ENCODE measurements at places on chromosomes 2 and 18. TPM values are rescaled to one million over a fixed set of nuclear protein-coding genes. Genes with fewer than 3 reads are reported as not detected.

- H3K27ac ChIP-seq, result no peak overlapping the region
- no peak overlapping the region for H3K4me3 ChIP-seq
- H3K27me3 ChIP-seq, result no peaks in the 10 kb centered on the region
- no peaks in the 10 kb centered on the region for H3K36me3 ChIP-seq
Observed at GRCh38 chr2:195307751-195308150, 349.3 kb upstream of the SLC39A10 start.

DNA sequence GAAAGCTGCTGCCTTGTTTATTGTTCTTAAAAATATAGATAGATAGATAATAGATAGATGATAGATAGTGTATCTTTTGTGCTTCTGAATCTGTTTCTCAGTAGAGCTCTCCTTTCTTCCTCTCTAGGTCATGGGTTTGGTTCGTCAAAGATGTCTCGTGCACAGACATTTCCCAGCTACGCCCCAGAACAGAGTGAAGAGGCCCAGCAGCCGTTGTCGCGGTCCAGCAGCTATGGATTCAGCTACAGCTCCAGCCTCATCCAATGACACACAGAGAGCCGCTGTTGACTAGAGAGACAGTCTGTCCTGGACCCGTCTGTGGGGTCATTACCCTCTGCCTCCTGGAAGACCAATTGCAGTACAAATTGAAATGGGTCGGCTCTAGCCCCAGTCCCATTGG, 106.6 kb downstream of the CD226 start:
- H3K4me3 ChIP-seq, result no peak overlapping the region
- no peaks in the 10 kb centered on the region for H3K36me3 ChIP-seq
- H3K27ac ChIP-seq, result no peak overlapping the region

Gene LRRC30
- total RNA-seq, result not detected

Gene DSC1
- 0.12 TPM for total RNA-seq

Gene DPYSL5
- 5.5 TPM for total RNA-seq

All from testis (tissue), 5 donors.